ENCODE measurements at places on chromosomes 4 and X. TPM values are rescaled to one million over a fixed set of nuclear protein-coding genes. Genes with fewer than 3 reads are reported as not detected.
A peak's percentile ranks its signal among the peaks of the same experiment; 100 is the strongest.

DNA sequence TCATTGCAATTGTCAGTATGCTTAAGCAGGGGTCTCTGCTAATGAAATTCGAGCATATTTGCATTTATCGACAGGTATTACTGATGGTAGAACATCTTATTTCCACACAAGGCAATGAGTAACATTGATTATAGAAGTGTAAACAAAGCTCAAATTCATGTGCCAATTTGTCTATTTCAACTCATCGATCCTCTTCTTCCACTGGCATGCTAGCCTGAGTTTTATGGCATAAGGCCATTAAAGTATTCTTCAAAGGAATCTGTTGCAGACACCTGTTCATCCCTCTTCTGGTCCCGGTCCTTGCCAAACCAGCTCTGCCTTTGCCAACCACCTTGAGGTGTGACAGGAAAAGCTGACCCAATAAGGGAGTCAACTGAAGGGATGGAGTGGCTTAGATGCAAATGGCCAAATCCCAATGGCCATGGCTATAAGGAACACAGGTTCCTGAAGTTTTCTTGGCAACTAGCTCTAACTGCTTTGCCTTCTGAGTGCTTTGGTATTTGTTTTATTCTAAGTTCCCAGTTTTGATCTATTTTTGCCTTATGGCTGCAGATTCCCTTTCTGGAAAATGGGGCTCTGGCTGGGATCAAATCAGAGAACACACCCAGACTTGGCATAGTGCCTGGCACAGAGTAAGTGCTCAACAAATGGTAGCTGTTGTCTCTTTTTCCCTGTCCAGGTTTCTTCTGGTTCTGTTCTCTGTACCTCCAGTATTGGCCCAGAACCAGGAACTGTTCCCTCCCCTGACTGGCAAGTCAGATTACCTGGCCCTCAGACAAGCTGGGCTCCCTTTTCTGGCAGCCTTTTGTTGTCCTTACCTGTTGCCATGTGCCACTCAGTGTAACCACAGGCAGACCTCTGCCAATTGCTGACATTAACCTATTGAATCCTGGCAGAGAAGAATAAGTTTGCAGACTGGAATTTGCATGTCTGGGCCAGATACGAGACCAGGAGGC, 63.1 kb downstream of the RTL9 start:
- no peak for DNase-seq
- H3K27ac ChIP-seq, result no peak overlapping the region
- H3K27me3 ChIP-seq, result peaks cover 2% of the 10 kb centered on the region
- no peaks in the 10 kb centered on the region for H3K4me1 ChIP-seq
- H3K4me3 ChIP-seq, result no peak overlapping the region
- H3K36me3 ChIP-seq, result no peaks in the 10 kb centered on the region

- no peaks in the 10 kb centered on the region for H3K4me1 ChIP-seq
- DNase-seq, result no peak
- no peak overlapping the region for H3K27ac ChIP-seq
- no peaks in the 10 kb centered on the region for H3K27me3 ChIP-seq
Measured at GRCh38 chr4:173937631-173938270, 345.7 kb downstream of the FBXO8 start.

DNA sequence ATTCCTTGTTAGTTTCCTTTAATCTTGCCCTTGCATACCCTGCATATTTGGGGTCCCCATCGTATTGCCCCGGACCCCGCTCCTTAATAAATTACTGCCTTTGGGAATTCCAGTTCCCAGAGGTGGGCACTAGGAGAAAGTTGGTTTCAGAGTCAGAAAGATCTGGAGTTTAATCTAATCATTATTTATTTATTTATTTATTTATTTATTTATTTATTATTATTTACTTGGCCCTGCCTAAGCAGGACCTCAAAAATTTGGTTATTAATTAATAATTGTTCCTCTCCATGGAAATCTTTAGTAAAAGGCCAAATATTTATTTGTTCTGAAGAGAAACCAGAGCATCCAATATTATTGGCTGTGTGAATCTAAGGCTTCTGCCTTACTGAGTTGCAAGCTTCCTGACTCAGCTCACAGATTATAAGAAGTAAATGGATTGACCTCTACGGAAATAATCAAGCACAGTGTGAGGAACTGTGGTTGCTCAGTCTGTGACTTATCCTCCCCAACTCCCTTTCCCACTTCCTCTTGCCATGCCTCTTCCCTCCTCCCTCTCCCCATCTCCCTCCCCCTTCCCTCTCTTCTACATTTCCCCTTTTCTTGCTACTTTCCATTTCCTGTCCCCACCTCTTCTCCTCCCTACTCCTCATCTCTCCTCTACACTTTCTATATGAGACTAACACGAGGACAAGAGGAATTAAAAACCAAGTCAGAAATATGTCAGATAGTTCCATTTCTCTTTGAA, 61.5 kb upstream of the AP1S2 start:
- no peaks in the 10 kb centered on the region for H3K4me1 ChIP-seq
- no peaks in the 10 kb centered on the region for H3K27me3 ChIP-seq
- no peaks in the 10 kb centered on the region for H3K36me3 ChIP-seq
- no peak overlapping the region for H3K4me3 ChIP-seq
- DNase-seq, result no peak
- H3K27ac ChIP-seq, result no peak overlapping the region

DNA sequence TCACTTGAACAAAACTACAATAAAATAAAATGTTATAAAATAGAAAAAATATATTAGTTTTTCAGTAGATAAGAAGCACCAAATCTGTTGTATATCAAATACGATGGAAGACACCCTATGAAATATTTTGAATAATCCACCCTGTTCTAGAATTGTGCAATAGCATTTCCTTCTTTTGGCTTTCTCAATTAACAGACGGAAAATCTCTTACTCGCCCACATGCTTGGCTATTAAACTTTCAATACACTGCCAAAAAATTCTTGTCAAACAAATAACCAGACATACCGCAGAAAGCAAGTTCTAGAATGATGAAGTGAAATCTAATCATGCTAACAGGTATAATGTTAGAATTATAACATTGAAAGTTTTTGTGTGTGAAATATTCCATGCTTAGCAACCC, 671.6 kb upstream of the SLIT2 start:
- H3K4me1 ChIP-seq, result no peaks in the 10 kb centered on the region
- no peak overlapping the region for H3K27ac ChIP-seq
- H3K36me3 ChIP-seq, result no peaks in the 10 kb centered on the region
- H3K27me3 ChIP-seq, result no peaks in the 10 kb centered on the region
- no peak for DNase-seq

DNA sequence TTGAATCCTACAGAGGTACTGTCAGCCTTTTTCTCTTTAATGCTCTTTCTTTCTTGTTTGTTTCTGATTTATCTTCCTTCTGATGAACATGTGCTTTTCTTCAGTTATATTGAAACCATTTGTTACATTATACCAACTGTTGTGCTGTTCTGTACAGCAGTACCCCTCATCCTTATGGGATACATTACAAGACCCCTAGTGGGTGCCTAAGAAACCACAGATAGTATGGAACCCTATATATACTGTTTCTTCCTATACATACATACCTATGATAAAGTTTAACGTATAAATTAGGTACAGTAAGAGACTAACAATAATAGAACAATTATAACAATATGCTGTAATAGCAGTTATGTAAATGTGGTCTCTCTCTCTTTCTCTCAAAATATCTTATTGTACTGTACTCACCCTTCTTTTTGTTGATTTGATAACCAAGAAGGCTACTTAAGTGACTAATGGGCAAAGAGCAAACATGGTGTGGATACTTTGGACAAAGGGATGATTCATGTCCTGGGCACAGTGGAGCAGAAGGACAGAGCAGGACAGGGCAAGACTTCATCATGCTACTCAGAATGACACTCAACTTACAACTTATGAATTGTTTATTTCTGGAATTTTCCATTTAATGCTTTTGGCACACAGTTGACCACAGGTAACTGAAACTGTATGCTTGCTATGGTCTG, 10.7 kb upstream of the YIPF7 start:
- H3K27ac ChIP-seq, result no peak overlapping the region
- no peaks in the 10 kb centered on the region for H3K4me1 ChIP-seq
- H3K4me3 ChIP-seq, result no peak overlapping the region
- H3K27me3 ChIP-seq, result no peaks in the 10 kb centered on the region

DNA sequence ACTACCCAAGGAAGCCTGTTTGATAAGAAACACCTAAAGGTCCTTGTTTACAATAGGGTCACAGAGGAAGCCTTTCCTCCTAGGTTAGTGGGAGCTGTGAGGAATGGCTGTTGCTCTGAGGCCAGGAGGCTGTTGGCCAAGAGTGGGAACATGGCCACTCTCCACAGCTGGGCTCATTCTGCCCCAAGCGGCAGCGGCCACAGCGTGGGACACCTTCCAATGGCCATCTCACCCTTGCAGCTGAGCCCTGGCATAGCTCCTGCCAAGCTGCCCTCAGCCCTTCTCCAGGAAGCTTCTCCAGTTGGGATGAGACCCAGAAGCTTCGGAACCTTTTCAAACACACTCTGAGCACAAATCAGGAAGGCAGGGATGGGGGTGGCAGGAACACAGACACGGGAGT, 111.8 kb upstream of the MAP3K15 start:
- H3K4me3 ChIP-seq, result no peak overlapping the region
- H3K36me3 ChIP-seq, result peaks cover 17% of the 10 kb centered on the region
- H3K27me3 ChIP-seq, result no peaks in the 10 kb centered on the region

- H3K4me1 ChIP-seq, result peaks cover 5% of the 10 kb centered on the region
- DNase-seq, result no peak
- no peaks in the 10 kb centered on the region for H3K36me3 ChIP-seq
- peak overlapping the region; percentile 98 for H3K27ac ChIP-seq
- peak overlapping the region; percentile 33 for H3K4me3 ChIP-seq
Measured at GRCh38 chrX:12999422-12999821, 24.5 kb downstream of the TMSB4X start.

DNA sequence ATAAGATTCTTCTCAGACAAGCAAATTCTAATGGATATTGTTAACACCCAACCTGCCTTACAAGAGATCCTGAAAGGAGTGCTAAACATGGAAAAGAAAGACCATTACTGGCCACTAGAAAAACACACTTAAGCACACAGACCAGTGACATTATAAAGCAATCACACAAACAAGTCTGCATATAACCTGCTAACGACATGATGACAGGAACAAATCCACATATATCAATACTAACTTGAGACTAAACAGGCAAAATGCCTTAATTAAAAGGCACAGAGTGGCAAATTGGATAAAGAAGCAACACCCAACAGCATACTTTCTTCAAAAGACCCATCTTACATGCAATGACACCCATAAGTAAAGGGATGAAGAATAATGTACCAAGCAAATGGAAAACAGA, 100.5 kb upstream of the PCDH18 start:
- H3K36me3 ChIP-seq, result no peaks in the 10 kb centered on the region
- H3K27me3 ChIP-seq, result no peaks in the 10 kb centered on the region
- no peak overlapping the region for H3K4me3 ChIP-seq
- H3K27ac ChIP-seq, result no peak overlapping the region
- no peak for DNase-seq

DNA sequence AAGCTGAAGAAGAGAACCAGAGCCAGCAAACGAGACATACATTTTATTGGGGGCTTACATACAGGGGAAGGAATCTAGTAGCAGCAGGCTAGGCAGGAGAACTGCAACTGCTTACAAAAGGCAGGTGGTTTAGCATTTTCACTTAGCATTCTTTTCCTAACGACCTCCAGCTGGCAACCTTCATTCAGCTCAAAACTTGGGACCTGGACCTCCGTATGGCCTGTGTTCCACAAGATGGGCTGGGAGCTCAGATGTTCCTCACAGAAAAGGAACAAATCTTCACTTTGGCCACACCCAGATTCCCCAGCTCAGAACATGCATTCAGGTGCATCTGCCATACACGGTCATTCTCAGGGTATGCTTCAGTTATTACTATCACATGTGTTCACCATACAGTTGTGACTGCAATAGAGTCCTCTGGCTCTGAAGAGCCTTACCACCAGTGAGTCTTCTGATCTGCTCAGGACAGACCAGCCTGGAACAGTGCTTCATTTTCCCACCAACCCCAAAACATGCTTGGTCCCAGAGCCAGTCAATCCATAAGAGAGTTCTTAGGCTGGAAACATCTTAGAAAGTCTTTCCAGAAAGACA, 29.6 kb upstream of the AP1AR start:
- H3K4me3 ChIP-seq, result no peak overlapping the region
- no peaks in the 10 kb centered on the region for H3K27me3 ChIP-seq
- no peak overlapping the region for H3K27ac ChIP-seq
- DNase-seq, result no peak

DNA sequence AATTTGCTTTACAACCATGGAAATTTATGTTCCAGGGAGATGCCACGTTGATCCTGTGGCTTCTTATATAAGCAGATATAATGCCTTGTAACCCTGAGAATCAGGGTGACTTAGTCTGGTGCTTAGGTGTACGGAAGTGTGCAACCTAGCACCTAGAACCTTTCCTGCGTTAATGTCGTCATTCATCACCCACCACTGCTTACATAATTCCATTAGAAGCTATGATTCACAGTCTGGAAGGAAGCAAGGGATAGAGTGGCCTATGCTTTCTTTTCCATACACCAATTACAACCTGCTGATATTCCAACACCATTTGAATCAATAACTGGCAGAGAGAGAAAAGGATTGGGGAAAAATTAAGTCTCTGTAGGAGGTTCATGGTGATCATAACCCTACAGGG, 17.3 kb upstream of the CXCL8 start:
- H3K36me3 ChIP-seq, result no peaks in the 10 kb centered on the region
- no peak overlapping the region for H3K4me3 ChIP-seq
- H3K4me1 ChIP-seq, result no peaks in the 10 kb centered on the region
- no peaks in the 10 kb centered on the region for H3K27me3 ChIP-seq
- no peak overlapping the region for H3K27ac ChIP-seq

DNA sequence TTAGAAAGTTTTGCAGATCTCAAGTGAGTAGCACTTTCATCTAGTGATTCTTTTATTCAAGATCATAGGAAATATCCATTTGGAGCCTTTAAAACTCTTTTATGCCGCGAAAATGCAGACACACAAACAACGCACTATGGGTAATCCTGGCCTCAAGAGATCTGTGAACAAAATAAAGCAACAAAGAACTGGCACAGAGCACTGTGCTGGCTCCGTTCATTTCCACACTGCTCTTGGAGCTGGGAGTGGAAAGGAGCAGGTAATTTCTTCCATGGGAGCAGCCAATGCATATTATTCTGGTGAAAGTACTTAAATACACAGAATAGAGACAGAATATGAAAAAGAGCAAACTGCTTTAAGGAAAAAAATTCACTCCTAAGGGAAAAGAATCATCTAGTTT, 172.7 kb upstream of the FRG1 start:
- DNase-seq, result no peak
- no peaks in the 10 kb centered on the region for H3K4me1 ChIP-seq
- no peak overlapping the region for H3K4me3 ChIP-seq
- H3K36me3 ChIP-seq, result no peaks in the 10 kb centered on the region
- no peak overlapping the region for H3K27ac ChIP-seq

GRCh38 chr4:16867827-16868226, 30.6 kb downstream of the LDB2 start:
- H3K4me1 ChIP-seq, result no peaks in the 10 kb centered on the region
- no peak overlapping the region for H3K27ac ChIP-seq
- no peaks in the 10 kb centered on the region for H3K27me3 ChIP-seq
- no peak for DNase-seq
- H3K4me3 ChIP-seq, result no peak overlapping the region
- no peaks in the 10 kb centered on the region for H3K36me3 ChIP-seq

- H3K36me3 ChIP-seq, result no peaks in the 10 kb centered on the region
- H3K27me3 ChIP-seq, result no peaks in the 10 kb centered on the region
- no peak for DNase-seq
Measured at GRCh38 chr4:100428051-100428450, 89.8 kb downstream of the EMCN start.

WDFY3 gene
- 8.3 TPM for total RNA-seq

GPR119 gene
- total RNA-seq, result not detected

FRMPD4 gene
- total RNA-seq, result 0.05 TPM

ANK2 gene
- total RNA-seq, result 14.7 TPM

CPE gene
- total RNA-seq, result 52.3 TPM
